Endothelial cell (in vitro differentiated cells): ENCODE measurements at places on chromosomes 5 and 9.

DNA sequence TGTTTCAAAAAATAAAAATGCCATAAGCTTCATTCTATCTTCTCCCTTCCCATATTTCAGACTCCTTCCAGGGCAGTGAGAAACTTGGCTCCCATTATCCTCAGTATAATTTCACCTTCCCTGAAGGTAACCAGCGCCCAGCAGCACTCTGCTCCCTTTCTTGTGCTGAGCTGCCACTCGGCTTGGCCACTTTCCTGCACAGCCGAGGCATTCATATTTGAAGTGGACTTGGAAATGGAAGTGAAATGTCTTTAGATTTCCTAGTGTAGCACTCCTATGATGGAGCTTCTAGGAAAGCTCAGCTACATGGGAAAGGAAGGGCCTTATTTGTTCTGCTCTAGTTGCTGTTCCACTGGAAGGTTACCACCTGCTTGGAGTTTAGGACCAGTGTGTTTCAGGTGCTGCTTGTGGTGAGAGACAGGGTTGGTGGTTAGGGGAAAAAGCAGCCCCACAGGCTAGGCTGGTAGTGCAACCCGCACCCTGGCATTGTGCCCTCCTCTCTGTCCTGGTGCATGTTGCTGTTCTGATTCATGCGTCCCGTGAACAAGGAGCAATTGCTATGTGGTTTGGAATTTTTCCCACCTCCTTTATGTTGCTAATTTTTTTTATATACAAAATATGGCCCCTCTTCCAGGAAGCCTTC lies 53.8 kb downstream of the RAD23B start:
- DNase-seq = no peak

DNA sequence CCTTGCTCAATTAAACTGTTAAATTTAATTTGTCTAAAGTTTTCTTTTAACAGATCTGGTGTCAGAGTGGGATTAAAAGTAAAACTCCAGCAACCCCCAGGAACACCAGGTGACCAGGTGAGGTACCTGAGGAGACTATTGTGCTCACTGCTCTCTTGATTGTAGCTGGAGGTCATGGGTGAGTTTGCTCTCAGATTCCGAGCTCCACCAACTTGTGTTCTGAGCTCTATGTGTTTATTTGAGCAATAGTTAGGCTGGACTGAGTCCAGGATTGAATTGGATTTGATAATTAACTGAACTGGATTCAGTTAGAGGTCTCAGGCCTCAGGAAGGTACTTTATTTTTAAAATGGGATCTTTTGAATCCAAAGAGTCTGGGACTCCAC lies 17.9 kb upstream of the SCGB3A2 start:
- no peak for DNase-seq

DNA sequence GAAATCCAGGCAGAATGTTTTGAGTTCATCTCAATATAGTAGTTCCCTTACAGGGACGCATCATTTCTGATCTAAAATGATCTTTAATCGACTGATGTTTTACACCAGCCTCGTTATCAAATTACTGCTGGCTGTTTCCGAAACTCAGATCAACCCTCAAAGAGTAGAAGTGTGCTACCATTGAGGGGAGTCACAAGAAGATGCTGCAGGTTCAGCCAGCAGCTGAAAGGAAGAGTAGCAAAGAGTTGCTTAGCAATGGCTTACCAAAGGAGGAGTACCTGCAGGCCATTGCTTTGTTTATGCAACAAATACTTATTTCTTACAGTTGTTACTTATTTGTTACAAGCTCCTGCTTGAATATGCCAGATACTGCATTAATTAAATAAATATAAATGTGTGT lies 144.1 kb downstream of the EBF1 start:
- DNase-seq = no peak

DNA sequence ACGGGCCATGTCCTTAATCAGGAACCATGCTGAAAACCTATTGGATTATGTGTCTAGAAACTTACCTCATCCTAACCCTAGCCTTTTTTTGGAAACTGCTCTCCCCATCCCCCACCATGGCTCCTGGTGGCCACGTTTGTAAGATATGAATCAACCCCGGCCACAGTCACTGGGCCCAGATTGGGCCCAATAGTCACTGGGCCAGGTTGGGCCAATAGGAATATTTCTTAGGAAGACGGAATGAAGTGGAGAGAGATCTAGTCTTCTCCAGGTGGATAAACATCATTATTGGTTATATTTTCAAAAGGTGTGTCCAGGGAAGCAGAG lies 468.7 kb downstream of the ARHGEF28 start:
- DNase-seq = no peak

DNA sequence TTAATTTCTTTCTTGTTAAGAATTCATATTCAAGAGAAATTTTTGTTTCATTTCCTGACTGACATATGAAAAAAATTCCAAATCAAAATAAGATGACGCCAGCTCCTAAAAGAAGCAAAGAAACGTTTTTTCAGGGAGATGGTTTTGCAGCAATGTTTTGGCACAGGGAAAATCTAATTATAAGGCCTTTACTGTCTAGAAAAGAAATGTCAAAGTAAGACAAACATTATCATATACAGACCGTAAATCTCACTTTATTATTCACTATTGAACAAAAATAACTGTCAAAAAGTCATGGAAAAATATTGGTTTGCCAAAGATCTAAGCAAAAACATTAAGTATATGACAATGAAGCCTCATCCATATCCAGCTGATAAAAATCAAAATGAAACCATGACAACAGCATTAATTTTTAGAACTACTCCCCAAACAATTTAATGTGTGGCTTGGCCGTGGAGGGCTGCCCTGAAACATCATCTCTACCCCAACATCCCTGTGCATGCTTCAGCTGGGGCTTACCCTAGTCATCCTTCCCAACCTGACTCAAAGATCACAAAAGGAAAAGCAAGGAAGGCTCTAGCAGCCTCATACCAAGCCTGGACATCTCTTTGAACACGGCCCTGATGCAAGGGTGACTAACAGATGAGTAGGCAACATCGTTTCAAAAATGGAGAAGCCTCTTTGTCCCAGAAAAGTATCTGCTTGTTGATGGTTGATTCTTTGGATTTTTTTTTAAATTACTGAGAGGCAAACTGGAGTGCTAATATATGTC lies 95.6 kb downstream of the ARSB start:
- no peak for DNase-seq
